ENCODE measurements at places on chromosomes 1 and 21.

DNA sequence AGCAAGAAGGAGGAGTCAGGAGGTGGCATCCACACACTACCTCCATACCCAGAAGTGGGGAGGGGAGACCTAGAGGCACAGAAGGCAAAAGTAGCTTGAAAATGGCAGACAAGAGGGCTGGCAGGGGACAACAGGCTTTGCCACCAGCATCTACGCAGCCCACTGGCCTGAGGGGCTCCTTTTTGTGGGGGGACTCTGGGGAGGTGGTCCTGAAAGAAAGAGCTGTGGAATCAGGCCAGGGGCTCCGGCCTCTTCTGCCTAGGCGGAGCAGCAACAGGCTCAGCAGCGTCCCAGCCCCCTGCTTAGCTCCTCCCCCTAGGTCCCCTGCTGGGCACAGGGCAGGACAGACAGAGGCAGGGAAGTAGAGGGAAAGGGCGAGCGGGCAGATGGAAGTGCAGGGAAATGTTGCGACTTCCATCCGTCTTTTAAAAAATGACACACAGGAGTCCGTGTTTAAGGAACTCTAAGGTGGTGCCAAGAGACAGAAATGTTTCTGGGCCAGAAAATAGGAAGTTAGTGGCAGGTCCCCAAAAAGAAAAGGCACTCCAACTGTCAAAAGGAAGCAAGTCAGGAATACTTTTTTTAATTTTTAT, 10.0 kb upstream of the LEFTY2 start:
- DNase-seq = no peak

DNA sequence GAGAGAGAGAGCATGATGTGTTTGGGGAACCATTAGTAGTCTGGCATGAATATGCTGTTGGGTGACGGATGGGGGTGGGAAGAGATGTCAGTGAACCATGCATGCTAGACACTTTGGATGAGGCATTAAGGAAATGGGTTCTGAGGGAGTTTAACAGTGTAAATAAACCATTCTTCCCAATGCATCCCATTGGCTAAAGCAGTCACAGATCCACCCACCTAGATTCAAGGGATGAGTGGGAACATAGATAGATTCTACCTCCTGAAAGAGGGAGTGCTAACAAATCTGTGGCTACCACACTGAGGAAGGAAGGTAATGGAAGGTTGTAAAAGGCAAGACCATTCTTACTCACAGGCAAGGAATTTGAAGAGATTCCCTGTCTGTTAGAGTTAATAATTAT, 129.8 kb upstream of the CACNA1E start:
- no peak for DNase-seq

DNA sequence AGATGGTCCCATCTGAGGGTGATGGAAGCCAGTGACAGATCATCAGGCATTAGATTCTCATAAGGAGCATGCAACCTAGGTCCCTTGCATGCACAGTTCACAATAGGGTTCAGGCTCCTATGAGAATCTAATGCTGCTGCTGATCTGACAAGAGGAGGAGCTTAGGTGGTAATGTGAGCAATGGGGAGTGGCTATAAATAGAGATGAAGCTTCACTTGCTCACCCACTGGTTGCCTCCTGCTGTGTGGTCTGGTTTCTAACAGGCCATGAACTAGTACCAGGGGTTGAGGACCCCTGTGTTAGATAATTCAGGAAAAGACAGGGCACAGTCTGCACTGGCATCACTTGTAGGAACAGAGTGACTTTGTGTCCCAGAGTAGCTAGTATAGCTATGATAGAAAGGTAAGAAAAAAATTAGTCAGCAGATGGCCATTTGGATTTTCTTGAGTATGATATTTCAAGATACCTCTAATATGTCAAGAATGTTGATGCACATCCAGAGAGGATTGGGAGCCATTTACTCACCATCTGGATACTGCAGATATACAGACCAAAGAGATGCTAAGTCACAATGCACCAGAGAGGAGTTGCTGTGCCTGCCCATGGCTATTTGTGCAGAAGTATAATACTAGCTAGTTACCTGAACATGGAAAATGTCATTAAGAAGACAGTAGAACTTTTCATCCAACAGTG, 53.6 kb downstream of the ADCY10 start:
- no peak for DNase-seq

GRCh38 chr1:75092141-75092540, 42.0 kb upstream of the LHX8 start:
- DNase-seq = no peak

GRCh38 chr21:41443562-41443961, 17.5 kb downstream of the MX1 start:
- no peak for DNase-seq
